Effector CD8-positive, alpha-beta T cell (primary cell): ENCODE measurements at places on chromosomes 7 and 10.

DNA sequence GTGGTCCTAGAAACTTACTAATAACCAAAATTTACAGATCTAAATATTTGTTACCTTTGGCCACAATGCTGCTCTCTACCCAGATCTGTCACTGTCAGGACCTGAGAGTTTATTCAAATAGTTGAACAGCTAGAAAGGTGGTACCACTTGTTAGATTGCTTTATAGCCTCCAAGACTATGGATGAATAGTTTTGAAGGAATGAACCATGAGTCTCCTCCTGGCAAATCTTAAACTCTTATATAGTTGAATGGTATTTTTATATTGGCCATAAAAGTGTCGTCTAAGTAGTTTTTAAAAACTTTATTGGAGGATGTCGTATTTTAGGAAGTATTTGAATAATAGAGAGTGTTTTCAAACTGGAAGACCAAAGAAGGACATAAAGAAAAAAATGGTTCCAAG, 178.7 kb downstream of the AHR start:
- no peak for DNase-seq

- no peak for DNase-seq
These were observed 96.9 kb upstream of the PPP2R2D start for GRCh38 chr10:131803860-131804425.

DNA sequence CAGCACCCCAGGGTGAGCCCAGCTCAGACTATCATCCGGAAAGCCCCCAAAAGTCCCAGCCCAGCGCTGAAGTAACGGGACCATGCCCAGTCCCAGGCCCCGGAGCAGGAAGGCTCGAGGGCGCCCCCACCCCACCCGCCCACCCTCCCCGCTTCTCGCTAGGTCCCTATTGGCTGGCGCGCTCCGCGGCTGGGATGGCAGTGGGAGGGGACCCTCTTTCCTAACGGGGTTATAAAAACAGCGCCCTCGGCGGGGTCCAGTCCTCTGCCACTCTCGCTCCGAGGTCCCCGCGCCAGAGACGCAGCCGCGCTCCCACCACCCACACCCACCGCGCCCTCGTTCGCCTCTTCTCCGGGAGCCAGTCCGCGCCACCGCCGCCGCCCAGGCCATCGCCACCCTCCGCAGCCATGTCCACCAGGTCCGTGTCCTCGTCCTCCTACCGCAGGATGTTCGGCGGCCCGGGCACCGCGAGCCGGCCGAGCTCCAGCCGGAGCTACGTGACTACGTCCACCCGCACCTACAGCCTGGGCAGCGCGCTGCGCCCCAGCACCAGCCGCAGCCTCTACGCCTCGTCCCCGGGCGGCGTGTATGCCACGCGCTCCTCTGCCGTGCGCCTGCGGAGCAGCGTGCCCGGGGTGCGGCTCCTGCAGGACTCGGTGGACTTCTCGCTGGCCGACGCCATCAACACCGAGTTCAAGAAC, 1.1 kb downstream of the VIM start:
- DNase-seq: peak; percentile 74

DNA sequence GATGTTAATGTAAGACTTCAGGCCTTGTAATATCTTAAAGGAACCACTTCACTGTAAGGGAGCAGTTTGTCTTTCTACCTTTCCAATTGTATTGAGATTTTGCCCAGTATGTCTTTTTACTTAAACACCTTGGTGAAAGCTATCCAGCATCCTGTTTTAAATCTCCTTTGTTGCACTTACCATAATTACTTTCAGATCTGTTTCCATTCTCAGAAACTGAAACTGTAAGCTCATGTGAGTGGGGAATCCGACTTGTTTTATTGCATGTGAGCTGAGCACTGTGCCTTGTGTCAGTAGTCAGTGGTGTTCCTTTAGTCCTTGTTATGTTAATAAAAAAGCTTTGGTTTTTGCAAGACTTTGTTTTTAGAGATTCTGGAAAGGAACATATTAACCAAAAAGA, 42.2 kb downstream of the BMPR1A start:
- DNase-seq: no peak

- no peak for DNase-seq
These were observed 75.7 kb upstream of the CCDC71L start for GRCh38 chr7:106736508-106737201.

DNA sequence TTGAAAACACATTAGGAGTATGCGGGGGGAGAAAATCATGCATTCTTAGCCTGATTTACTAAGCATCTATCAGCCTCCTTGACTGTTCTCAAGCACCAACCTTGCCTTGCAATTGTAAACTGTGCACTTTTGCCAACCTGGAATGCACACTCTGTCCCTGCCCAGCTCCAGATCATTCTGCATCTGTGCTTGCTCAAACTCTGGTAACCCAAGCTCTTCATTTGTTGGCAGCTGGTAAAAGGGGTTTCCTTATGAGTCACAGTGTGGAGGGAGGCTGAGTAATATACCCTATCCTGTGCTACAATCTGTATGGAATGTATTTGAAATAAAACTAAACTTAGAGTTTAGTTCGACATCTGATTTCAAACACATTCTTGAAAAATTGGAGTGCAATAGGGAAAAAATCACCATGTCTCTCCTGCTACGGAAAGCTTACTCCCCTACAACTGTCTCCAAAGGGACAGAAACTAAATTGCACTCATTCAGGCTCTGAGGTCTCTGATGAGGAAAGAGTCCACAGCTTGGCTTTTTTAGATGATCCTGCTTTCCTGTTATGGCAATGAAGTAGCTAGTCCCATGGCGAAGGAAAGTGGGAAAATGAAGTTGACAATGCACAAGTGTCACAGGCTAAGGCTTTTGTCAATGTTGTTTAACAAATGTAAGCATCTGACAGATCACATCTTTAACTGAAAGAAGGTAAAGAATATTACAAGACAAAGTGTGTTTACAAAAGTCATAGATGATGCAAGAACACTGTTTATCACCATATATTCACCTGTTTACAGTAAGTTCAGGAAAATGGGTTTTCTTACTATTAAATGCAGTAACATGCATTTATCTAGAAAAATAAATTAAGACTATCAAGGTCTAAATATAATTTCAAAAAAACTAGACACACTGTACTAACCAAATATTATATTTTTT, 61.9 kb downstream of the TES start:
- no peak for DNase-seq

- no peak for DNase-seq
These were observed 26.1 kb upstream of the ZNF365 start for GRCh38 chr10:62348029-62348428.

GRCh38 chr7:30164567-30164966, 29.8 kb downstream of the MTURN start:
- DNase-seq: no peak

GRCh38 chr7:1920266-1920681, 250.2 kb downstream of the ELFN1 start:
- DNase-seq: no peak

GRCh38 chr7:96250776-96251361, 71.0 kb downstream of the SLC25A13 start:
- DNase-seq: no peak

DNA sequence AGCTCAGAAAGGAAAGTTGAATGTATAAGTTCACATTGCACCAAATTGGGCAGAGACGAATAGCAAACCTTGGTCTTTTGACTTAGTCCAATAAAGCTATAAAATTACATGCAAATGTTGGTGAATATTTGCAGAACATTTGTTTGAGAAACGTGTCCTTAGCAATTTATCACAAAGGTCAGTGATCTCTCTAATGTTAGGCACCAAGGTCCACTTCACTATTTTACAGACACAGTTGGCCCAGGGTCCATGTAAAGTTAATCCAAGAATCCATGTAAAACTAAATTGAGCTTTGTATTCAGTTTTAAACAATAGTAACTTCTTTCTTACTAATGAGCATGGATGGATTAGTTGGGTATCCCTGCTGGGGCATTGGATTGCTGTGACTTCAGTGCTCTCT, 617.7 kb downstream of the NRG3 start:
- no peak for DNase-seq

DNA sequence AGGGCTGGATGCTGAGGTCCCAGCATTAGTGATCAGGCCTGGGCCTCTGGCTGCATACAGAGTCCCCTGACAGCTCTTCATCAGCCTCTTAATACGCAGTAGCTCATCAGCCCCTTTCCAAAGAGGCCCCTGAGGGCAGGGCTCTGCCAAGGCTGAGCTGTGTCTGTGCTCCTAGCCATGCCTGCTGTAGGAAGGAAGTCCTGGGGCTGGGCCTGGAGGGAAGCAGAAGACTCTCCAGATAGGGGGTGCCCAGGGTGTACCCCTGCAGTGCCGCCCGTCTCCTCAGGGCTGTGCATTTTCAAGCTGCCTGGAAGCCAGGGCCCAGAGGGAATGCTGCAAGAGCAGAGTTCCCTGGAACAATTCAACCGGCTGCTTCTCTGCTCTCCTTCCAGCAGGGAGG, 7.3 kb upstream of the RET start:
- no peak for DNase-seq

DNA sequence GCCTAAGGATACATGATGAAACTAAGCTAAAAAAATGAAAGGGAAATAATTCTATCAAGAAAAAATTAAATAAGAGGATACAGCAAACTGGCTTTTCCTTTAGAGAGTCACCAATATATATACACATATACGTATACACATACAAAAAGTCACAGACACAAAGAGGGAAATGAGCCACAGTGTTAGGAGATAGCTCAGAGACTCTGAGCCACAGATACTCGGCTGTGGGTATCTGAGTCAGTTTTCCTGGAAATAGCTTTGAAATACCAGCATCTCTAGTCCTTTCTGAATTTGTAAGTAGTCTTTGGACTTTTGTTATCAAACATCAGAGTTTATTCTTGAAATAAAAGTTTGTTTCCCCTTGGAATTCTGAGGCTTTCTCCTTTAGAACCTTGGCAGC, 111.8 kb downstream of the TBXAS1 start:
- DNase-seq: no peak

- no peak for DNase-seq
These were observed 2.6 kb upstream of the PCBD1 start for GRCh38 chr10:70890917-70891431.

DNA sequence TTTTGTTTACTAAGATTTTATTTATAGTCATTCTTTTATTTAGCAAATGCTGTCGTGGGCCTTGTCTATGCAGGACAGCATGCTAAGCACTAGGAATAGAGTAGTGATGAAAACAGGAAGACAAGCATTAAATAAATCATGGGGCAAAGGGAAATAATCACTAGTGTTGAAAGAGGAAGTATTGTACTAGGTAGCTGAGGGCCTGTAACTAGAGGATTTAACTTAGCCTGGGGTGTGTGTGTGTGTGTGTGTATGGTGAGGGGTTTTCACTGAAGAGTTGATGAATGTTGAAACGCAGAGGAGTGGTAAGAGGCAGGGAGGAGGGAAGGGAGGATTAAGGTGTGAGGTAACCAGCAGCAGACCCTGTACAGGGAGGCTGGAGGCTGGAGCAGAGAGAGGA, 446.4 kb downstream of the SDK1 start:
- DNase-seq: no peak

DNA sequence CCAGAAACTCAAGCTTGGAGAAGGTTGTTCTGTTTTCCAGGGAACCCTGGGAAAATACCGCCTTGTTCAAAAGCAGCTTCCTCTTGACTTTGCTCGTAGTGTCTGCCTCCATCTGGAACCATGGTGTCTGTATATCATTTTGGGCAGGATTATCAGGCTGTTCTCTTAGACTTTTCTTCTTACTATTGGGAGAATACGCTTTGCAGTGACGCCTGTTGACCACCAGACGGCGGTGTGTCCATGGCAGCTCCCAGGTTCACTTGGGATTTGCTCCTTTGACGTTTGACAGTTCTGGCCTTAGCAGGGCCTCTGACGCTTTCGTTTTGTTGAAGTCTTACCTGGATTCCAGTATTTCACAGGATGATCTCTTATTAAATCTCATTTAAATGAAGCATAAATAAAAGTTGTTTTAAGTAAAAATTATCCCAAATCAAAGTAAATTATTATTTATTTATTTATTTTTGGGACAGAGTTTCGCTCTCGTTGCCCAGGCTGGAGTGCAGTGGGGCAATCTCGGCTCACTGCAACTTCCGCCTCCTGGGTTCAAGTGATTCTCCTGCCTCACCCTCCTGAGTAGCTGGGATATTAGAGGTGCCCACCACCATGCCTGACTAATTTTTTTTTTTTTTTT, 41.8 kb upstream of the GJD4 start:
- peak; percentile 2 for DNase-seq

DNA sequence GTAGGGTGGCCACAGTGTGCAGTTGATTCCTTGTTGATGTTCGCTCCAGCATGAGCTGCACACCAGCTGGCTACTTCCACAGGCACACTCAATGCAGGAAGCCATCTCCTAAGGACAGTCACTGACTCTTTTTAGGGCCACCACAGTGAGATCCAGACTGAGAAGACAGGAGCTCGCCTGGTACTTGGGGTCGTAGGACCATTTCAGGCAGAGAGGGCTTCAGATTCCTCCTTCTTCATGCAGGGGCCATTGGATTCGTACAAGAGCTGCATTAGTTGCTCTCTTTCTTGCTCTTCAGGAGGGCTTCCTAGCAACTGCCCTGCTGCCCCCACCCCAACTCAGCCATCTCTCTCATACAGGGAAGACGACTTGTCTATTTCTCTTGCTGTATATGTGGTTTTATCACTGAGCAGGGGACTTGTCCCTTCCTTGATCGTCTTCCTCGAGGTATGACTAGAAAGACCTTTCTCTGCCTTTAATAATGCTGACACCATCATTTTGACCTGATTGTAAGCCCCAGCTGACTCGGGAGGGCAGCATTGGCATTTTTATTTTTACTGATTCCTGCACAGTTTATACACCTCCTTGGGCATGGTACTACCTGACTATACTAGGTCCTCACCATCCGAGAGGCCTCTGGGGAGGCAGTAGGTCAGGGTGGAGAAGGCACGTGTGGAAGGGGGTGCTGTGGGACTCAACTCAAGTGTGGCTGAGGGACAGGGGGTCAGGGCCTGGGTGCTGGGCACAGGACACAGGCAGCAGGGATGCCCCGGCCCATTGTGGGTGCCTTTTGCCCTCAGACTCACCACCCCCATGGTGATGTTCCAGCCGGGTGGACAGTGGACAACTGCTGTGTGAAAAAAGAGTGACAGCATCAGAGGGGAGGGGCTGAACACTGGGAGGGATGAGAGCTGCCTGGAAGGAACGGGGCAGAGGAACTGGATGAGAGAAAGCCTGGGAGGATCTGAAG, 136.7 kb upstream of the ZNF746 start:
- DNase-seq: no peak

- DNase-seq: no peak
These were observed 313.4 kb downstream of the GPR37 start for GRCh38 chr7:124452186-124452585.
